Stimulated activated CD4-positive, alpha-beta T cell treated with anti-CD3 and anti-CD28 coated beads, Interleukin-15, amount 100 ng/mL, for 24 hours (primary cell): ENCODE measurements at places on chromosomes 16 and 17.

DNA sequence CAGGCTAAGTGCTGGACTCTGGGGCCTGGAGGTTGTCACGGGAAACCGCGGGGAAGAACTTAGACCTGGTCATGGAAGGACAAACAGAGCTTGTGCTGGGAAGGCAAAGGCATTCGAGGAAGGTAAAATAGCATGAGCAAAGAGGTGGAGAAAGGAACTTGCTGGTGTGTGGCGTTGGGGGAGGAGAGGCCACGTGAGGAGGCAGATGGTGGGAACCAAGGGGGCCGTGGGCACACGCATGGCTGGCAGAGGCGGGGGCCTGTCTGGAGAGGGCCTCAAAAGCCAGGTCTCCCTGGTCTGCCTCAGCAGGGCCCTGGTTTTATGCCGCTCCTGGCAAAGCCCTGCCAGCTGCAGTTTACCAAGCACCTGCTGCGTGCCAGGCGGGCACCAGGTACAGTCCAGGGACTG is 15.3 kb downstream of the CORO7 start:
- DNase-seq = no peak

GRCh38 chr17:56867948-56868376 is 34.0 kb downstream of the DGKE start:
- DNase-seq = no peak

DNA sequence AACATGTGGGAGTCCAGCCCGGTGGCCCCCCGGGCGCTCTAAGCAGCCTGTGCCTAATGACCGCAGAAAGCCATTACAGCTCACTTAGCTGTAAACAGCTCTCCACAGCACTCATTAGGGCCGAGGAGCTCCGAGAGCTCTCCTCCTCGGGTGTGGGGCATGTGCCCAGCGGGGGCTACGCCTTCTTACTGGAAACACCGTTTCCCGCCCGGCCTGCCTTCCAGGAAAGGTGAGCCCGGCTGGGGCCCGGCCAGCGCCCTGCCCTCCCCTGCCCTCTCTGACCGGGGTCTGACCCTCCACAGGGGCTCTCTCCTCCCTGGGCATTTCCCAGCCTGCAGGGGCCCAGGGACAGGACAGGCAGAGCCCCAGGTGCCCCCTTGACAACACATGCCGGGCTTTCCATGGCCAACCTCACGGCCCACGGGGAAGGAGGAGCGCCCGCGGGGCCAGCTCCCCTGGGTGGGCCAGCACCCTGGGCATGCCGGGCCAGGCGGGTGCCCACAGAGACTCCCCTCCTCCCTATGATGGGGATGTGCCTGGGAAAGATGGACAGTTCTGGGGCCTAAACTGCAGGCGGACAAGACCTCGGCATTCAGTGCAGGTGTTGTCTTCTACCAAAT is 72.6 kb downstream of the SDK2 start:
- DNase-seq = no peak

- no peak for DNase-seq
Observed at GRCh38 chr17:62899361-62899760, 66.7 kb upstream of the TANC2 start.

- no peak for DNase-seq
Observed at GRCh38 chr17:80585890-80586845, 41.5 kb downstream of the RPTOR start.

- peak; percentile 4 for DNase-seq
Observed at GRCh38 chr16:53773150-53773846, 69.3 kb downstream of the FTO start.

DNA sequence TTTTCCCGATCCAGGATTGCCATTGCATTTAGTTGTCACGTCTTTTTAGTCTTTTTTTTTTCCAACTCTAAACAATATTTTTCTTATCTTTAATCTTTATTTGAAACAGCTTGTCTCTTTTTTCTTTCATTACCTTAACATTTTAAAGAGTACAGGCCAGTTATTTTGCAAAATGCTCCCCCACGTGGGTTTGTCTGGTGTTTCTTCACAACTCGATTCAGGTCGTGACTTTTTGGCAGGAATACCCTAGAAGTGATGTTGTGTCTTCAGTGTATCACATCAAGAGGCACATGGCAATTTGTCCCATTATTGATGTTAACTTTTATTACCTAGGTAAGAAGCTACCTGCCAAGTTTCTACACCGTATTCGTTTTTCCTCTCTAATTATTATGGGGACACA is 17.9 kb downstream of the CMC2 start:
- DNase-seq = no peak

DNA sequence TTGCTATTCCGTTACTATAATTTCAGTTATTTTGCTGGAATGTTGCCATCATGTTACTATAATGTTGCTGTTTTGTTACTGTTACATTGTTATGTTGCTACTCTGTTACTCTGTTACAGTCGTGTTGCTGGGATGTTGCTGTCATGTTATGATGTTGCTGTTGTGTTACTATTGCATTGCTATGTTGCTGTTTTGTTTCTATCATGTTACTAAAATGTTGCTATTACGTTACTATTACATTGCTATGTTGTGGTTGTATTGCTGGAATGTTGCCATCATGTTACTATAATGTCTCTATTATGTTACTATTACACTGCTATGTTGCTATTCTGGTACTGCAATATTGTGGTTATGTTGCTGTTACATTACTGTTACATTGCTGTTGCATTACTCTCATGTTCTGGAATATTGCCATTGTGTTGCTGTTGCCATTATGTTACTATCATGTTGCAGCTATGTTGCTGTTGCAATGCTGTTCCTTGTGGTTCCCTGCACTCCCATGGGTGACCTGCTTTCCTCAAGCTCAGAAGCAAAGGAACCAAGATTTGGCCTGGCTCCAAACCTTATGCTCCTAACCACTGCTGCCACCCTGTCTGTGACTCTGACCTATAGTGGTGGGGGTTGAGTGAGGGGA is 64.4 kb downstream of the ABCC6 start:
- DNase-seq = no peak

DNA sequence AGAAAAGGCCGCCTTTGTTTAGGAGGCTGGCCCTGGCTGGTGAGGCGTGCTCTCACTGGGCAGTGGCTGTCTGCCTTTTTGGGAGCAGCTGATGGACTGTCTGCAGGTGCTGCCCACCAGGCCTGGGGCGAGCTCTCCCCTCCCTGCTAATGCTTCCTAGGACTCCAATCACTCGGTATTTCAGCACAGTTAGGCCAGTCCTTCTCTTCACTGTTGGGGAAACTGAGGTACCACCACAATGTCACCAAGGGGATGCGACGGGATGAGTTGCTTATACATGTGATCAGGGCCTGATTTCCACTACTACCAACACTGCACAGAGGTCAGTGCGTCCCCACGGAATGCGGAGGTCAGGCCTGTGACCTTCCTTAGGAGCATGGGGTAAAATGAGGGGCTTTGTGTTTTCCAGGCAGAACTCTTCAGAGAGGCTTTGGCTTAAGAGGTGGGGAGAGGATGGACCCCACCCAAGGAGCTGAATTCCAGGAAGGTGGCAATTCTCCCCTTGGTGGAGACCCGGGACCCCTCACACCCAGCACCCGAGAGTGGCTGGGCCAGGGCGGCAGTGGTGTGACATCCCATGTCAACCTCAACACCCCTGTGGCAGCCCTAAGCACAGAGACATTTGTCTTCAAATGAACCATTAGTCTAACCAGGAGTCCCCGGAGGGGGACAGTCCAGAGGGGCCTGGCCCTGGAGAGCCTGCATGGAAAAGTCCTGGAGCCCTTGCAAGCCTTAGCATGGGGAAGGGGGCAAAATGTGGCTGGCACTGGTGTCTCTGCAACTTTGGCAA is 86.4 kb downstream of the N4BP1 start:
- DNase-seq = no peak

DNA sequence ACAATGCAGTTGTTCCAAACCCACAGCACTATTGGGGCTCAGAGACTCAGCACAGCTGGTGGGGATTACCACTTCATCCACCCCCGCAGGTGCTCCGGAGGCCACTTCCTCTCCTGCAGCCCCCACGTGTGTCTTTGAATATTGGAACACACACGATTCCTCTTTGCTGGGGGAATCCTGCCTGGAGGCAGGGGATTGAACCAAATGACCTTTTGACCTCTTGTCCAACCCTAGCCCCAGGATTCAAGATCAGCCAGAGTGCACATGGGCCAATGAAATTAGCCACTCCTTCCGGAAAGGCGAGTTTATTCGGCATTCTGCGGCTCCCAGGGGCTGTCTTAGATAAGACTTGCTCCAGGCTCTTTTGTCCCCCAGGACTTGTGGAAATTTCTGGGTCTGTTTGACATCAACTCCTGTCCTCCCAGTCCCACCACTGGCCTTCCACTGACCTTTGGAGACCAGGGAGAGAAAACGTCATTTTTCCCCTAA is 350.2 kb downstream of the FOXL1 start:
- DNase-seq = no peak

DNA sequence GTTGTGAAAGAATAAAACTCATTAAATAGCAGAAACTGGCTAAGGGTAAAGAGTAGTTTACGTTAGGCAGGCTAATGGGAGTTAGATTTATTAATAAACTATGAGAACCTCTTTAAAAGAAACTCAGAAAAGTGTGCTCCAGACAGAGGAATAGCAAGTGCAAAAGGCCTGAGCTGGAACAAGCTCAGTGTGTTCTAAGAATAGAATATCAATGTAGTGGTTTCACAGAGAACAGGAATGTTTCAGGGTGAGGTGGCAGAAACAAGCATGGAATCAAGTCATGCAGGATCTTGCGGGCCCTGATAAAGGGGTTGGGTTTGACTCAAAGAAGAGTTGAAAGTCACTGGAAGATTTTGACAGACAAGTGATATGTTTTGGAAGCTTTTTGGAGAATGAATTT is 164.0 kb upstream of the HS3ST3A1 start:
- DNase-seq = no peak

DNA sequence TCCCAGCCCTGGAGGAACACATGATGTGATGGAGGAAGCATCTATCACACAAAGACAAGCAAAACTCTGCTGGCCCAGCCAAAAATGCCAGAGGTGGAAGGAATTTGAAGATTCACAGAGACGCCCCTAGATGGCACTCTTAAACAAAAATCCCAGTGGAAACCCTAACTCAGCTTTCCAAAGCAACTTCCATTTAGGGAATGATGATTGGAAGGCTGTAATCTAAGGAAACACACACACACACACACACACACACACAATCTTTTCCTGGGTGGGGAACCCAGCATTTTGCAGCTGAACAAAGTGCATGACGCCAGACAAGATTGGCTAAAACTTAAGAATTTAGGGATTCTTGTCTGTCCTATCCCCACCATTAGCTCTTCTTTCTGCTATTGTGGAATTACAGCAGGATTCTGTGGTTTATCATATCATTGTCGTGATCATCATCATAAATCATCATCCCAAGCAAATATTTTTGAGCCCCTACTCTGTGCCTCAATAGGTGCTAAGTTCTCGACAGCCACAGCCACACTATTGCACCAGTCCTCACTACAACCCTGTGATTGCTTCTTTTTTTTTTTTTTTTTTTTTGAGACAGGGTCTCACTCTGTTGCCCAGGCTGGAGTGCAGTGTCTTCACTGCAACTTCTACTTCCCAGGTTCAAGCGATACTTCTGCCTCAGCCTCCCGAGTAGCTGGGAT is 1.6 kb upstream of the LDAF1 start:
- peak; percentile 23 for DNase-seq

- no peak for DNase-seq
Observed at GRCh38 chr17:38590988-38591758, 14.6 kb downstream of the SRCIN1 start.

DNA sequence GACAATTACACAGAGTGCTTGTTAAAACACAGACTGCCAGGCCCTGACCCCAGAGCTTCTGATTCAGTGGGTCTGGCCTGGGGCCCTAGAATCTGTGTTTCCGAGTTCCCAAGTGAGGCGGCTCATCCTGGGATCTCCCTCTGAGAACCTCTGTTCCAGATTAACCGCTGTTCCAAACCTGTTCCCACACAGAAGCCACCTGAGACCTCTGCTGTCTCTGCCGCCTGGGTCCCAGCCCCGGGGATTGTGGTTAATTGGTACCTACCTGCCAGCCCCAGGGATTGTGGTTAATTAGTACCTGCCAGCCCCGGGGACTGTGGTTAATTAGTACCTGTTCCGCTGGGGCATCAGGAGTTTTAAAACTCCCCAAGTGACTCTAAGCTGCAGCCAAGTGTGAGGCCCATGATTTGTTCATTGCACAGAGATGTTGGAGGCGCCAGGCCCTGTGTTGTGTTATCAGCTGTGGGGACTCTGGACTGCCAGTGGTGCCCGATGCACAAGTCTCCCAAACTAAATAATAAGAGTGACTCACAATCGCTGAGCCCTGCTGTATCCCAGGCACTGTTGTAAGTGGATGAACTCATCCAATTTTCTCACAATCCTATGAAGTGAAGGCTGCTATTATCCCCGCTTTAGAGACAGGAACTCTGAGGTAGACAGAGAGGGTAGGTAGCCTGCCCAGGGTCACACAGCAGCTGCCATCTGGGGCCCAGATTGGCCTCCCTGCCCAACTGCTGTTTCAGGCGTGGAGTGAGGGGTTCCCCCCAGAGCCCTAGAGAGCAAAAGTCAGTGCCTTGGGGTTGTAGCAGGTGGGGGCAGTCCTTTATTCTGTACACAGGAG is 219.7 kb downstream of the IRF8 start:
- no peak for DNase-seq

DNA sequence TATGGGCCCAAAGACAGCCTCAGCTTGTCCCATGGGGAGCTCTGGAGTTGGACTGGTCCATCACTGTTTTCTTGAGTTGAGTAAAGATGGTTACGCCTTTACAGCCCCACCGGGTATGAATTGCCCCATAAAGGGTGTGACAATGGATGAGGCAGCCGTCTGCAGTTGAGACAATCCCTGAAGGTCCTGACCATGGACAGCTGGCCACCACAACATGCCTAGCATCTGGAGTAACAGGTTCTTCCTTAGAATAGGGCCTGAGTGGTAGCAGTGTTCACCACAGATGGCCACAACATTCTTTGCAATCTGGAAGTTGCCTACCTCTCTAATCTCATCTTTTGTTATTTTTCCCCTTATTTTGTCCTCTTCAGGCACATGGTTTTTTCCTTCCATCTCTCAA is 51.5 kb upstream of the HS3ST2 start:
- no peak for DNase-seq

DNA sequence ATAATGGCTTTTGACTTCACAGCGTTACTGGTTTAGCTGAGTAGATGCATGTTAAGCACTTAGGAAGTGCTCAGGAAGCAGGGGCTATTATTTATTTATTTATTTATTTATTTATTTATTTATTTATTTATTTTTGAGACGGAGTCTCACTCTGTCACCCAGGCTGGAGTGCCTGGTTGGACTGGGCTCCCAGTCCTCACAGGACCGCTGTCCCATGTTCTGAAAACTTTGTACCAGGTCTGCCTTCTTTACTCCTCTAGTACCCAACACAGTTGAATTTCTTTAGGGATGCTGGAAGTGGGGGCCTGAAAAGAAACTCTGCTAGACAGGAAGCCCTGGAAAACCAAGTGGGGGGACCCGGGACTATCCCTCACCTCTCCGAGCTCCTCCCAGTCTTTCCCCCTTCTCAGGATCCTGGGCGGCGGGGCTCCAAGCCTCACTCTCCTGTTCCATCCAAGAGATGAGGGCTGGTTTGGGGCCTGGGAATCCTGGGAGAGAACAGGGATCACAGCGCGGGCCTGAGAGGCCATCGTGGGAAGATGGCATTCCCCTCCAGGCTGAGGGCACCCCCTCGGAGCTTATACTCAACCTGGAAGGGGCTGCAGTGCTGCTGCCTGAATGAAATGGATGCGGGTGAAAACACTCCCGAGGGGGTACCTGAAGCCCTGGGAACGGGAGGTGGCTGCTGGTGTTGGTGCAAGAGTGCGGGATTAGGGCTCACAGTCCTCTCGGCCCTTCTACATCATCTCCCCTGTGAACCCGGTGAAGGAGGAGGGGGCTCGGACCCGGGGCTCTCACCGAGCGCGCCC is 674 bp downstream of the ZNF688 start:
- no peak for DNase-seq

GRCh38 chr16:51540259-51540658 is 389.2 kb upstream of the SALL1 start:
- DNase-seq = no peak
